Activated naive CD4-positive, alpha-beta T cell (primary cell): ENCODE measurements at places on chromosomes 7 and 10.

- DNase-seq = no peak
These were observed 533.5 kb downstream of the GPAM start for GRCh38 chr10:111650088-111650487.

DNA sequence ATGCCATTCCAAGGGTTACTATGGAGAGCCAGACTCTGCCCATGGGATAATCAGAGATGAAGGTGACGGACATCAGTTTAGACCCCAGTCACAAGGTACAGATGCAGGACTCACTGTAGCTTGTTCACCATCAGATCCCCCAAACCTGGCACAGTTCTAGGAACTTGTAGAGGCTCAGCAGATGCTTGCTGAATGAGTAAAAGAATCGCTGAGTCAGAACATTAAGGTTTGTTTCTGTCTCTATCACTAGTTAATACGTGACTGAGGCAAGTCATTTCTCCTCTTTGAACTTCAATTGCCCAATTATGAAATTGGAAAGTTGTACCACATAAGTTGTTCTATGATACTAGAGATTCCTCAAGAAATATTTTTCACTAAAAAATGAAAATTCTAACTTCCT lies 65.1 kb downstream of the PPP1R3C start:
- no peak for DNase-seq

- no peak for DNase-seq
These were observed 158.0 kb downstream of the AUTS2 start for GRCh38 chr7:69756235-69756634.

GRCh38 chr7:111486472-111487142 lies 75.7 kb downstream of the IMMP2L start:
- DNase-seq = no peak

DNA sequence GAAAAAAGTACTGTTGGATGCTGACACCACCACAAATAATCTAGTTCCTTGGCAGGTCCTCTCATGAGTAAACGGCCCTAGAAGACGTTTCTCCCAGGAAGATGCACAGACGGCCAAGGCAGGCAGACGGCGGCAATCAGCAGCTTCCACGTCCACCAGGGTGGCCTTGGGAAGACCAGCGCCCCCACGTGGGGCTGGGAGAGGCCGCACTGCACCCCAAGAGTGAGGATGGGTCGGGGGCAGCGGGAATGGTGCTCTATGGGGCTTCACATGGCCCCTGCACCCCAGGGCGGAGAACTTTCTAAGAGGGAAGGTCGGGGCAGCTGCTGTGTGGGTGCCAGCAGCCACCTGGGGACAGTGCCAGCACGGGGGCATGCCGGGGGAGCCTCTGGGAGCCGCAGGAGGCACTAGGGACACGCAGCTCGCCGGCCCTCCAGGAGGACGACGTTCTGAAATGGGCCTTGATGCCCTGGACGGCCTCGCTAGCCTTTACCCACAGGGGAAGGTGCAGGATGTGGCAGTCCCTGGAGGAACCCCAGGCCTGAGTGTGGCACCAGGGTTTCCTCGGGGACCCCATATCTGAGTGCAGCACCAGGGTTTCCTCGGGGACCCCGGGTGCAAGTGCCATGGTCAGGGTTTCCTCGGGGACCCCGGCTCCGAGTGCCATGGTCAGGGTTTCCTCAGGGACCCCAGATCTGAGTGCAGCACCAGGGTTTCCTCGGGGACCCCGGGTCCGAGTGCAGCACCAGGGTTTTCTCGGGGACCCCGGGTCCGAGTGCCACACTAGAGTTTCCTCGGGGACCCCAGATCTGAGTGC lies 539.9 kb downstream of the DNAJB6 start:
- no peak for DNase-seq

GRCh38 chr10:76231286-76231934 lies 800.0 kb downstream of the LRMDA start:
- DNase-seq = no peak

DNA sequence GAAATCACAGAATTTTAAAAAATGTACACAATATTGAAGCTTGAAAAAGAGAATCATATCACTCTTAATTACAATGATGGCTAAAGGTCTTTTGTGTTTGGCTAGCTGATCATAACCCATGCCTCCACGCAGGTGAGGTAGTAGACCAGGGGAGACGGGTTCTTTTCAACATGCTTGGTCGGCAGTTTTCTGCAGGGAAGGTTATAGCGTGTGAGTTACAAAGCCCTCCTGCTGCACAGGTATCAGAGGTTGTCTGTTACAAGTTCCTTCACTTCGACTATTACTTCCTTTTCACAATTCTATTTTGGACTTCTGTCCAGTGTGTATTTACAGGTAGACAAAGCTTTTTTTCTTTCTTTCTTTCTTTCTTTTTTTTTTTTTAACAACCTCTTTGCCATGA lies 127.1 kb upstream of the PRPS1L1 start:
- DNase-seq = no peak

DNA sequence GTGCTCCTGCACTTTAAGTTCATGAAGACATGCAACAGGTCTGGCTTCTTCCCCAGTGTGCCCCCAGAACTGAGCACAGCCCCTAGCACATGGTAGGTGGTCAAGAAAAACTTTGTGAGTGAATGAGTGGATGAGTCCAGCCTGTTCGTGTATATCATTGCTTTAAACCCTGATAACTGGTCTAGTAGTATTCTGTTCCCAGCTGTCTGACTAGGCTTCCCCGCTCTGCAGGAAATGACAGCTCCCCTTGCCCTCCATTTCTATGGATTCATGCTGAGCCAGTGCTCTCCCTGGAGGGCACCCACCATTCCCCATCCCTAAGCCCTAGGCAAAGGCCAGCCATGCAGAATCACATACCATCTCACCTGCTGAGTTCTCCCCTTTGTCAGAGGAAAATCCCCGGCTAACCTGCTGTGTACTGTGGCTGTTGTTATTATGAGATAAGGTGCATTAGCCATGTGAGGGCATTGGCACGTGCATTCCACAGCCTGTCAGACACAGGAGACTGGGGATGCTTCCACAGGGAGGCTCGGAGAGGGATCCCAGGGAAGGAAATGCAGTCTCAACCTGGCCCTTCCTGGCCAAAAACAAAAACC lies 698.9 kb downstream of the GRID1 start:
- no peak for DNase-seq

DNA sequence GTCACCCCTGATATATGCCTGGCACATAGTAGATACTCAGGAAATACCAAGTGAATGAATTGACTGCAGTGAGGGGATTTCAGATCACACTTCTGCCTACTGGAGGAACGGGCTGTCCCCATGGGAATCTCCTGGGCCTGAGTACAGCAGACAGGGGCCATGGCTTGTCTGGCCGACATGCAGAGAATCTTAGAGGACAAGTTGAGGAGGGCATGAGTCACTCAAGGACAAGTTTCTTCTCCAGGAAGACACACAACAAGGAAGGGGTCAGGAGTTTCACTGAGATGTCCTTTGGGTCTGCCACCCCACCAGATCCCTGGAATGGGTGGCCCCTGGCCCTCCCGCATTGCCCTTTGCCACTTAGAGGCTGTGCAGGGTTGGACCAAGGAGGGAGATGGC lies 20.7 kb downstream of the PLPP4 start:
- DNase-seq = no peak

DNA sequence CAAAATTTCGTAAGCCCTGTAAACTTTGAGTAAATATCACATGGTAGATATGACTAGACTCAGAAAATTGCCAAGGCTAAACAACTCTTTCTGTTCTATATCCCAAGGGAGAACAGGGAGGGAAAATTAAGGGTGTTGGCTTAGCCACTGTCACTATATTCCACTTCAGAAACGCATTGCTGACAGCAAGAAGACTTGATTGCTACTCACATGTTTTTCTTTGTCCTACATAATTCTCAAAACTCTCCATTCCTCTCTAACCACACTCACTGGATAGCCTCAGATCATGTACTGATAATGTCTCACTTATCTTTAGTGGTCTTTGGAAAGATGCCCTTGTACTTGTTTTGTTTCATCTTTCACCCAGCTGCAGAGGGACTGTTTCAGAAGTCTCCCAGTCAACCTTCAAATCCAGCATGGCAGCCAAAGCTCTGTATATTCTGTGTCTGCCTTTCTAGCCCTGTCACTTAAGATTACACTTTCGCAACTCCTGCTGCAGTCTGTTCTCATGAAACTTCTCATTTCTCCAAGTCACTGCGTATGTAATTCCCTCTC lies 582.4 kb upstream of the FZD8 start:
- DNase-seq = no peak

- no peak for DNase-seq
These were observed 464.9 kb downstream of the ANKRD7 start for GRCh38 chr7:118689403-118689802.
